ENCODE measurements at places on chromosomes 5 and 9.

GRCh38 chr9:114061292-114061691, 16.8 kb downstream of the AMBP start:
- DNase-seq, result no peak

DNA sequence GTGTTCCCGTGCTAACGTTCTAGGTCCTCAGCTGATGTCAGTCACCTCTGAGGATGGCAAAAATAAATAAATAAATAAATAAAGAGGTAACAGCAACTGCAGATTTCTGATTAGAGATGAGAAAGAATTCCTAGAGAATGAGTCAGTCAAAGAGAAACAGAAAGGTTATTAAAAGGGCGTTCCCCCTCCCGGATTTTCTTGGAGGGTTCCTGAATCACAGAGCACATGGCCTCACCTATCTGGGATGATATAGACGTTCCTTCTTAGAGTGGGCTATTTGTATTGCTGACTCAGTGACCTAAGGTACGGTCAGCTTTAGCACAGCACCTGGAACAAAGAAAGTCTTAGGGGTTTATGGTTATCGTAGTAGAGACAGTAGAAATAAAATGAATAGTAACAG, 30.6 kb downstream of the HTR4 start:
- peak; percentile 1 for DNase-seq

- DNase-seq, result no peak
Observed at GRCh38 chr9:112506571-112506970, 19.9 kb downstream of the KIAA1958 start.

GRCh38 chr9:4266602-4267001, 33.3 kb downstream of the GLIS3 start:
- no peak for DNase-seq

GRCh38 chr5:149358868-149359495, 1.1 kb downstream of the PCYOX1L start:
- DNase-seq, result no peak

Data from EH (cell line).